H4 (cell line): ENCODE measurements at places on chromosomes 5 and 9. TPM values are rescaled to one million over a fixed set of nuclear protein-coding genes. Genes with fewer than 3 reads are reported as not detected.

DNA sequence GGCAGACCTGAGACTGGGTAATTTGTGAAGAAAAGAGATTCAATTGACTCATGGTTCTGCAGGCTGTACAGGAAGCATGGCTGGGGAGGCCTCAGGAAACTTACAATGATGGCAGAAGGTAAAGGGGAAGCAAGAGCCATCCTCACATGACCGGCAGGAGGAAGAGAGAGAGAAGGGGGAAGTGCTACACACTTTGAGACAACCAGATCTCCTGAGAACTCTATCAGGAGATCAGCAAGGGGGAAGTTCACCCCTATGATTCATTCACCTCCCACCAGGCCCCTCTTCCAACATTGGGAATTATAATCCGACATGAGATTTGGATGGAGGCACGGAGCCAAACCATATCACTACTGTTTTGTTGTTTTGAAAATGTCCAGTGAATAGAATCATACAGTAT lies 110.2 kb downstream of the DAPK1 start:
- DNase-seq: no peak

DNA sequence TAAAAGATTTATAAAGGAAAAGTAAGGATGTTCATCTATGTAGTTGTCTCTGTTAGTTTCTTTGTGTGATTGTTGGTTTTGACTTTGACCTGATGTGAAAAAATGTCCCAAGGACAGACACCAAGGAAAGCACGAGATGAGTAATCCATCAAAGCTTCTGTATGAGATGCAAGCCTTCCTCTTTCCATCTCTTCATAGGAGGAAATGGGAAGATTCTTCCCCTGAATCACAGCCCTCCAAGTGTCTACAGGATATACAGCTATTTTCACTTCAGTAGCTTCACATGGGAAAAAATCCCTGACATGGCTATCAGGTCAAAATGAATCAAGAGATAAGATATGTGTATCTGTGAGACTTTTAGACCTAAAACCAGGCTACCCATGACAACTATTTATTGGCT lies 29.0 kb upstream of the CEMIP2 start:
- DNase-seq: no peak

DNA sequence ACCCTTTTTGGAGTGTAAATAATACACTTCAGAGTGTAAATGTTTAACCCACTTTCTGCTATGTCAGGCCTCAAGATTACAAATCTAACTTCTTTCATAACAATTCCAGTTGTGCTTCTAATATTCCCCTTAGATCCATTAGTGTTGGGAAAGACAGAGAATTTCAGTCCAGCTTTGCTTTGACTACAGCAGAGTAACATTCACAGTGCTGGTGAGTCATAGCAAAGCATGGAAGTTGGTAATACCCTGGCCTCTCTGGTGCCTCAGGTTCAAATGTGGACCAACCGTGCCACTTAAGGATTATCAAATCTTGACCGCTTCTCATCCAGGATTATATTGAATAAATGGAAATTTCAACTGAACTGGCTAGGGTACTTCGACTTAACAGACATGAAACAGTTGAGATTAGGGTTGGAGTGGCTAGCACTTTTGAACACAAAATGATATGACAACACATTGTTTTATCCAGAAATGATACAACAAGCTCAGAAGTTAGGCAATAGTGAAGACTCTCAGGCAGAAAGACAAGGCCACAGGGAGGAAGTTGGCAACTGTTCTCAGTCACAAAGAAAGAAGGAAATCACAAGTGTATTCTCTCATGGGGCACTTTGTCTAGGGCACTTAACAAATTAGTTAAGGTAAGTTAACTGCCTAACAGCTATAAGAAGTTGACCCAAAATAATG lies 24.4 kb upstream of the RASA1 start:
- no peak for DNase-seq

DNA sequence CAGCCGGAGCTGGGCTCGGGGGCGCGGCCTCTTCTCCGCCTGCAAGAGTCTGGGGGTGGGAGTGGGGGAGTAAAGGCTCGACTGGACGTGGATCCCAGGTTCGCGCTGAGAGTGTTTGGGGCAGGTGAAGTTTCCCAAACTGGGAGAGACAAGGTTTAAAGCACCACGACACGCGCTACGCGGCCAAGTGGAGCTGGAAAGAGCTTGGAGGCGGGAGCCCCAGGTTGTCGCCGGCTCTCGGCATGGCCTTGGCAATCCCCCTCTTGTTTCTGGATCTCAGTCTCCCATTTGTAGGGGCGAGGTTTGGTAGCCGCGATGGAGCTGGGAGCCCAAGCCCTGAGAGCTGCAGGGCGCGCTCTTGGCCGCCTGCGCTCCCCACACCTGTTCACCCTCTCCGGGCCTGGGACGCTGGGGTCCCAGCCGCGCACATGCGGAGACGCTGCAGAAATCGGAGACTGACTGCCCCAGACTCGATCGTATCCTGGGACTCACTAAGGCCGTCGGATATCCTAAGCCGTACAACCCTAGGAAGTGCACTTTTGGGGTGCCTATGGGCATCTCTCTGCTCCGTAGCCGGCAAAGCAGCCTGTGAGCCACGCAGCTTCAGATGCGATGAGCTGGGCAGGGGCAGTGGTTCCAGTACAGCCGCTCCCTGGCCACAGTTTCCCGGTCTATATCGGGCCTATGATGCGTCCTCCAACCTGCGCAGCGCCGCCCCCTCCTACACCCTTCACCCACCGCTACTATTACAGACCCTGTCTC lies 937 bp downstream of the TMOD1 start:
- no peak for DNase-seq

DNA sequence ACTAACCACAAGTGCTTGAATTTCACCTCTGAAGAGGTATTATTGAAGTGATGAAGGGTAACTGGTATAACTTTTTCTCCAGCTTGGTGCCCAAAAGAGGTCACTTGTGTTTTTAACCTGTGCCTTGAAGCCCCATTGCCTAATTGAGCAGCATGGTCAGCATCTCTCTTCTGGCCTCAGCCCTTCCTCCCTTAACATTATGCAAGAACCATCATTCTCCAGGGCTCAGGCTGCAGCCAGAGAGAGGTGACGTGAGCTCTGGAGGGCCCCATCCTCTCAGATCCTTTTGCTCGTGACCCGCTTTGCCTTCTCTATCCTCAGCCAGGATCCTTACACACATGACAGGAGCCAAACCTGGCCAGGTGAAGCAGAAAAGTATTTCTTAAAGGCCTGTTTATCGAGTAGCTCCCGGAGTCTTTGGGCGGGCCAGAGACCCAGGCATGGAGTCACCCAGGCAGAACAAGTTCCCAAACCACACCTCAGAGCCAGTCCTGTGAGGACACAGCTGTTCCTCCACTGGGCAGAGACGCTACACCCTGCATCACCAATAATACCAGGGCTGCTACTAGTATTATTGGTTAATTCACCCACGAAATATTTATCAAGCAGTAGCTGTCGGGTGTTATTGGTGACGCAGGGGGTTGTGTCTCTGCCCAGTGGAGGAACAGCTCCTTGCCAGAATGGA lies 29.6 kb upstream of the BOD1 start:
- no peak for DNase-seq

DNA sequence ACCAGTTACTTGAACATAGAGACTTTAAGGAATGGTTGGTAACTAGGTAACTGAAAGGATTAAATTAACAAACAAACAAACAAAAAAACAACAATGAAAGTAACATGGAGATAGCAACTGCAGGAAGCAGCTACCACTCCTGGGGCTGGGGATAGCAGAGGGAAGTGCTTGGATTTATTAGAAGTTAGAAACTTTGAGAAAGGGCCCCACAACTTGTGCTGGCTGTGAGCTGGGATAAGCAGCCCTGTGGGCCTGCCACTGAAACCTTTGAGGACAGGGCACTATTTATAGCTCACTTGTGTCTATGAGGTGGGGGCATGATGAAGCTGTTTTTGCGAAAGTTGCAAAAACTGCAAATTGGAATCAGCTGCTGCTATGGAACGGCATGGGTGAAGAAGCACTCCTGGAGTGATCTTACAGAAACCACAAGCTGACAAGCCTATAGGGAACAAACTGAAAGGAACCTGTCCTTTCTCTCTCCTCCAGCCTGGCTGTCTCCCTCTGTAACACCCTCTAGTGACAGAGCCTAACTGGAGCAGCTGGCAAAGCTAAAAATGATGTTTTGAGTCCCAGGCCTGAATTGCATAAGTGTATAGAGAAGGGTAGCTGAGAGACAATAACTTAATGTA lies 91.4 kb upstream of the RANBP6 start:
- DNase-seq: peak; percentile 31

GRCh38 chr9:32524892-32525708 lies 896 bp downstream of the RIGI start:
- no peak for DNase-seq

- no peak for DNase-seq
These were observed 45.0 kb upstream of the PHF2 start for GRCh38 chr9:93531374-93531773.

GRCh38 chr9:126615245-126615790 lies 1.6 kb downstream of the LMX1B start:
- no peak for DNase-seq

GRCh38 chr5:16626696-16627264 lies 10.0 kb upstream of the RETREG1 start:
- peak; percentile 49 for DNase-seq

Gene MOB3B
- 0.10 and 0.39 TPM in 2 replicates for total RNA-seq

Gene ZNF474
- 0.06 and 0.94 TPM in 2 replicates for total RNA-seq

Gene TAS2R1
- total RNA-seq: not detected in 2 replicates
